ENCODE measurements at places on chromosomes 2 and 18.

- DNase-seq, result no peak
Measured at GRCh38 chr2:126307740-126308139, 348.2 kb upstream of the GYPC start.

DNA sequence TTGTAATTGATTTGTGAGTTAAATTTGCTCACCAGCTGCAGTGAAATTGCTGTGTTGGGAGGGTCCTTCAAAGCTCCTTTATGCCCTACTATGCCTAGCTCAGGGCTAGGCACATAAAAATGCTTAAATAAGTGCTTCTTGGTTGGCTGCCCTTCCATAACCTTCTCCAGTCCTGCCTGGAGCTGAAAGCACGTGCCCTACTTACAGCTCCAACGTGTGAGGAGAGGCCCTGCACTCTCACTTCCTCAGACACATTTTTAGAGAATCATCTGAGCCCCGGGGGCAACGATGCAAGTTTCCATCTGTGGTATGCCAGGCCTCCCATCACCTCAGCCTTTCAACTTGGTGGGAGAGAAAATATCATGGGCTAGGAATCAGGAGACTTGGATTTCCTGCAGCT, 202.7 kb downstream of the BCL11A start:
- no peak for DNase-seq

GRCh38 chr2:228527197-228527881, 345.9 kb upstream of the SPHKAP start:
- no peak for DNase-seq

GRCh38 chr18:21472741-21473140, 127.8 kb downstream of the ESCO1 start:
- no peak for DNase-seq

DNA sequence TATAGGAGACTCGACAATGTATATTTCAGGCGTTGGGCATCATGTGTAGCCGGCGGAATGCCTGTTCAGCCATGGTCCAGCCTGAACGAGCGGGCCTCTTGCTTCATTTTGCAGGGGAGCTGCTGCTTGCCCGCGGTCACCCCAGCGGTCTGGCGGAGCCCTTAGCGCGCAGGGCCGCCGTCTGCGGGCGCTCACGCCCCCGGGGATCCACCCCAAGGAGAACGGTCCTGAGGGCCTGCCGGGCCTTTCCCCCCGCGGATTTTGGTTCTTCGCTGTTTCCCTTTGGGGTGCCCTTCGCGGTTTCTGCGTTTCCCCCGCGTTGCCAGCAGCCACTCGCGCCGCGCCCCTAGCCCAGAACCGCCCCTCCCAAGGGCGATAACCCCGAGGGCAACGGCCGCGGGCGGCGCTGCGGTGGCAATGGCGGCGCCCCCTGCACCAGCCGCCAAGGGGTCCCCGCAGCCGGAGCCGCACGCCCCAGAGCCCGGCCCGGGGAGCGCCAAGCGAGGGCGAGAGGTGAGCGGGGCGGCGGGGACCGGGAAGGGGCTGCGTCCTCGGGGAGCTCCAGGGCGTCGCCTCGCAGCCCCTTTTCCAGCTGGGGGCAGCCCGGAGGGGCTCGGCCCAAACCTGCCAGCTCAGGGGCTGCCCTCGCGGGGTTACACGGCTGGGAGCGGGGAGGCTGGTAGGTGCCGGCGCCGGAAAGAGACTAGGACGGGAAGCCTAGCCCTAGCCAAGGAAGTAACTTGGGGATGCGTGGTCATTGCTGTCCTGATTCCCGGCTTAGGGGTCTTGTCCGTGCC, at the start of gene MFSD2B:
Gene MFSD2B (plus strand): TSS at position 406 of the 797 bp plus-strand sequence. CDS start 12 bp downstream, at position 418.
- peak; percentile 20 for DNase-seq

- no peak for DNase-seq
Measured at GRCh38 chr2:157930728-157931127, 54.6 kb upstream of the ACVR1 start.
